ENCODE measurements at places on chromosomes 11 and 22. TPM values are rescaled to one million over a fixed set of nuclear protein-coding genes. Genes with fewer than 3 reads are reported as not detected.

DNA sequence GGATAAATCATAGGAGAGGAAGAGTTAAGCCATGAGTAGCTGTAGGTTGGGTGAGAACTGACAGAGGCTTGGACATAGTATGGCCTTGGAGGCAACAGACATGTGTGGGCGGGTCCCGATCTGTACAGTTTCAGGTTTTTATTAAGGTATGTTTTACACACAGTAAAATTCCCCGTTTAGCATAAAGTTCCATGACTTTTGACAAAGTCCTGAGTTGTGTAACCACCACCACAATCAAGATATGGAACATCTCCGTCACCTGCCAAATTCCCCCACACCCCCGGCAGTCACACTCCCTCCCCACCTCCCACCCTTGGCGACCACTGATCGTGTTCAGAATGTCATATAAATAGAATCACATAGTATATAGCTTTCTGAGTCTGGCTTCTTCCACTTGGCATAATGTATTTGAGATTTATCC is 68.1 kb downstream of the GRIK4 start:
- no peaks in the 10 kb centered on the region for H3K36me3 ChIP-seq
- DNase-seq = no peak
- no peaks in the 10 kb centered on the region for H3K4me1 ChIP-seq
- no peaks in the 10 kb centered on the region for H3K27me3 ChIP-seq
- H3K4me3 ChIP-seq = no peak overlapping the region

DNA sequence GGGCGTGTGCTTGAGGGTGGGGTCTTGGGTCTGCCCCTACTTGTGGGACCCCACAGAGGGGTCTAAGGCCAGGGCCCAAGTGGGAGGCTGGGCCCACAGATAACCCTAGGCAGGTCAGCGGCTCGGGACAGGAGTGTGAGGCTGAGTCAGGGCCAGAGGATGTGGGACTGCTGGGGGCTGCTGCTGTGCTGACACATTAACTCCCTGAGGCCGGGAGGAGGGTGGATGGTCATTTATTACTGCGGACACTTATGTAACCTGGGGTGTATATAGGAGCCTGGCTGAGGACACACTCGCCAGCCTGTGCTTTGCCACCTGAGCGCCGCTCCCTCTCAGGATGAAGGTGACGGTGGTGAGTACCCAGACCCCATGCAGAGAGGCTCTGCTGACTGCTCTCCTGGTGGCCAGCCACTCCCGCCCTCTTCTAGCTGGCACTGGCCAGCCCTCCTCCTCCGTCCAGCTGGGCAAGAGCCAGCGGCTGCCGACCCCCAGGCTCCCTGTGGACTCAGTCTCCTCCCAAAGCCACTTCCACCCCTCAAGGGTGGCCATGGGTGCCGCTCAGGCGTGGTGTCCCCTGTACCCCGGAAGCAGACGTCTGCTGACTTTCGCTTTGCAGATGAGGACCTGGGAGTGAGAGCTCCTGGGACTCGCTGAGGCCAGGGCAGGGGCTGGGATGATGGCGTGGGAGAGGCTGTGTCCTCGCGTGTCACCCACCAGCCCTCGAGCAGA is at the start of gene MIOX:
TSS of gene MIOX (plus strand) at position 299 of the 729 bp plus-strand sequence. CDS start at position 338, 39 bp downstream.
- H3K4me1 ChIP-seq = peaks cover 7% of the 10 kb centered on the region
- H3K4me3 ChIP-seq = no peak within 1 kb of the TSS
- DNase-seq = no peak
- no peaks in the 10 kb centered on the region for H3K36me3 ChIP-seq
- H3K27ac ChIP-seq = no peak within 1 kb of the TSS
- H3K27me3 ChIP-seq = peaks cover 80% of the 10 kb centered on the region

DNA sequence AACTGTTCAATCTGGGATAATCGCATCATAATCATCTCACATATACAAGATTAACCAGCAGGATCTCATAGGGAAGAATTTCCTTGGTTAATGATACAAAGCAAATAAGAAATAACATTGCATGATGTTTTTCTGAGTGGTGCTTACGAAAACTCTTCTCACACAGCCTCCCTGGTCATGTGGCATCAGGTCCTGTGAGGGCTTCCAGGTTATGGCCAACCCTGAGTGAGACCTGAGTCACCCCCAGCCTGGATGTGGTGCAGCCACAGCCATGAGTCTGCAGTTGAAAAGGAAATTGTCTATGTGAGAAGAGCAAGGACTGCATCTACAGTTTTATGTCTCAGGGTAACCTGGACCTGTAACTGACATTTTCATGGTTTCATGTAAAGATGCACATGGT is 90.5 kb upstream of the XKR3 start:
- H3K4me1 ChIP-seq = no peaks in the 10 kb centered on the region
- no peaks in the 10 kb centered on the region for H3K36me3 ChIP-seq
- H3K4me3 ChIP-seq = no peak overlapping the region
- no peak for DNase-seq

GRCh38 chr22:50076646-50077535 is 8.3 kb downstream of the MLC1 start:
- no peak overlapping the region for H3K27ac ChIP-seq
- no peak overlapping the region for H3K4me3 ChIP-seq
- no peaks in the 10 kb centered on the region for H3K4me1 ChIP-seq

The MRPL11 gene
- 51.5 TPM for total RNA-seq

Data from esophagus muscularis mucosa (tissue), 4 donors.